ENCODE measurements at places on chromosomes 2 and 18. TPM values are rescaled to one million over a fixed set of nuclear protein-coding genes. Genes with fewer than 3 reads are reported as not detected.

GRCh38 chr18:3842844-3843243 lies 392.9 kb downstream of the TGIF1 start:
- no peak for DNase-seq

ST8SIA5 gene
- total RNA-seq = not detected

- DNase-seq = no peak
Measured at GRCh38 chr2:201820383-201821007, 14.2 kb downstream of the CDK15 start.

GRCh38 chr2:84900971-84901370 lies 4.5 kb upstream of the TMSB10 start:
- no peak for DNase-seq

All from HFFc6 (cell line).